ENCODE measurements at places on chromosomes 3 and 15. TPM values are rescaled to one million over a fixed set of nuclear protein-coding genes. Genes with fewer than 3 reads are reported as not detected.

GRCh38 chr15:73375012-73375411 is 6.3 kb upstream of the HCN4 start:
- no peak for DNase-seq

- DNase-seq: no peak
Measured at GRCh38 chr3:133930341-133930933, 34.8 kb upstream of the RAB6B start.

DNA sequence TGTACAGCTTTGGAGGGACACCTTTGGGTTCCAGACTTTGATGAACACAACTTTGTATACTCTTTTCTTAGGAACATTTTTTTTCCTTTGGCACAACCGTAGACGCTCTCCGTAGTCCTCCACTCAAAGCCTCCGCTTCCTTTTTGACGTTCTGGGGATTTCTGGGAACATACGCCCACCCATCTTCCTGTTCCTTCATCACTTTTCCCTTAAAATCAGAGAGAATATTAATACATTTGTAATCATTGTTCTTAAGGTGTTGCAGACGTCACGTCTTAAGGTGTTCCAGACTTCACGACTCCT is 405 bp upstream of the SPG21 start:
- DNase-seq: no peak

DNA sequence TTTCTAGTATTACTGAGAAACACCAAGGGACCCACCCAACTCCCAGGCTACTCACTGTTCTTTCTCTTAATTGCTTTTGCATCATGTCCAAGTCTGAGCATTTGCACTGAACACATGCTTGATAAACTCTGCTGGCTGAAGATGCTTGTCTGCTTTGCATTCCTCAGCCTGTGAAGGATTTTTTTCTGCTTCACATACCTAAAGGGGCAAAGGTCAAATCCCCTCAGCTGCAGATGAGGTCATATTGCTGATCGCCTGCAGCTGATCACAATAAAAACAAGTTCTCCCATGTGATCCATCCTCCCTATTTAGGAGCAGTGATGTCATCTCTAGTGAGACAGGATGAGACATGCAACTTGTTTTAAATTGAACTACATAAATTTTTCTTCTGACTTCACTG is 84.6 kb upstream of the DCBLD2 start:
- DNase-seq: no peak

DNA sequence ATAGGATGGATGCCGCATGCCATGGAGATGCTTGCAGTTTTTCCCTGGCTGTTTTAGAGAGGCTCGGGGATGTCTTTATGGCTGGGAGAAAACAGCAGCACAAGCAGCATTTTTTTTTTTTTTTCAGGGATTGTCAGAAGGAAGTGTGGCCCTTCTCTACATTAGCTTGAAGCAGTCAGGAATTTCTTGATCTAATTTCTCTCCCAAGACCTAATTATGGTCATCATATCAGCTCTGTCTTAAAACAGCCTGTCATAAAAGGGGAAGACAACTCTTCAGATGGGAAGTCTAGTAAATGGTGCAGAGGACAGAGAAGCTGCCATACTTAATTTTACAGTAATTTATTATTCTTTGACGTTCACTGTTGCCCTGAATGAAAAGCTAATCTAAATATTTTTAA is 44.5 kb downstream of the EAF1 start:
- DNase-seq: no peak

GRCh38 chr15:92811148-92811913 is 88.8 kb upstream of the CHD2 start:
- DNase-seq: no peak

The CCDC13 gene
- 0.41 TPM for total RNA-seq

The ACKR4 gene
- total RNA-seq: 2.8 TPM

The BCL6 gene
- total RNA-seq: 95.5 TPM

The HIGD2B gene
- not detected for total RNA-seq

The AGBL1 gene
- not detected for total RNA-seq
